ENCODE measurements at places on chromosomes 7 and 10.

DNA sequence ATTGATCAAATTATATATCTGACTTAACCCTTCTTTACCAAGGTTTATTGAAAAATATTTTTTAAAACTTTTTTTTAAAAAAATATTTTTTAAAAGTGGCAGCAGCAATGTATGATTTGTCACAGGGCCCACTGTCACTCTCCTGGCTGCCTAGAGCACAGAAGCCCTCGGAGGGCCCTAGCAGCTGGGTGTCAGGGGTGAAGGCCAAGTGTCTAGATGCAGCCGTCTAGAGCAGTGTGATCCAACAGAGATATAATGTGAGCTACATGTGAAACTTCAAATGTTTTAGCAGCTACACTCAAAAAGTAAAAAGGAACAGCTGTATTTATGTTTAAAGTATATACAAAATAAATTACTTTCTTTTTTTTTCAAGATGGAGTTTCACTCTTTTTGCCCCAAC lies 112.7 kb downstream of the ARHGAP22 start:
- DNase-seq: no peak

DNA sequence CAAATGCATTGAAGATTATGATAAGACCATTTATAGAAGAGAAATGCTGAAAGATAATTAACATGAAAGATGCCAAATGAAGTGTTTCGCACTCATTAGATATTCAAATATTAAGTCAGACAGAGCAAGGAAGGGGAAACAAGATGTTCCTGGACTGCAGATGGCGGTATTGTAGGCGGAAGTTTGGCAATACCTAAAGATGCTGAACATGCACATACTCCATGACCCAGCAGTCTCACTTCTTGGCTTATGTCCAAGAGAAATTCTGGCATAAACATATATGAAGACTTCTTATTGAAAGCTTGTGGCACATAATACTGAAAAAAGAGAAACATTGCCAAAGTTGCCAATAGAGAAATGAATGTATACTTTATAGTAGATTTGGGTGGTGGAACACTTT lies 325.4 kb upstream of the SEMA3C start:
- no peak for DNase-seq

GRCh38 chr10:103892181-103892580 lies 25.8 kb downstream of the STN1 start:
- no peak for DNase-seq

DNA sequence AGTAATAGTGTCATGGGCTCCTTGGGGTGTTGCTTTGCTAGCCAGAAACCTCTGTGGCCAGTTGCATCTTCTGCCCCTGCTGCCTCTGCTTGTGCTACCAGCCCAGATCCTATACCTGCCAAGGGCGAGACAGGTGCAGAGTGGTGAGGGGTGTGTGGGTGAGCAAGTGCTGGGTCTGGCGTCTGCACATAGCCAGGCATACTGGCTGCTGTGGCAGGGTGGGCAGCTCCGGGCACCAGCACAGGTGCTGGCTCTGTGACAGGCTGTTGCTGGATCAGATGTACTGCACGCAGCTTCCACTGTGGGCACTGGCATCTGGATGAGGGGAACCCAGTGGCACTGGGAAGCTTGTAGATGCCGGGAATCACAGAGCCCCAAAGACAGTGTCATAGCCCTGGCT lies 148.4 kb downstream of the NXPH1 start:
- no peak for DNase-seq

DNA sequence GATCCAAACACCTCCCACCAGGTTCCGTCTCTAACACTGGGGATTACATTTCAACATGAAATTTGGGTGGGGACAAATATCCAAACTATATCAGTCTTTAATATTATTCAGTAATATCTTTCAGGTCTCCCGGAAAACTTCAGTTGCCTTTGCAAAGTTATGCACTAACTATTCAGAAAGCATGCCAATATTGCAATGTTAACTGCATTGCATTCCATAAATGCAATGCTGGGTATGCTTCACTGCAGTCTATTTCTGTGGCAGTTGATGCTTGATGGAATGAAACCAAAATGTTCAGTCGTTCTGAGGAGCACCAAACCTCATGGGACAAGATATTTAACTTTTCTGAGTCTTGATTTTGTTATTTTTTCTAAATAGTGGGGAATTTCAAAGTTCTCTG lies 147.5 kb downstream of the SLC16A9 start:
- DNase-seq: no peak

GRCh38 chr10:16259726-16260125 lies 177.1 kb upstream of the PTER start:
- DNase-seq: no peak

DNA sequence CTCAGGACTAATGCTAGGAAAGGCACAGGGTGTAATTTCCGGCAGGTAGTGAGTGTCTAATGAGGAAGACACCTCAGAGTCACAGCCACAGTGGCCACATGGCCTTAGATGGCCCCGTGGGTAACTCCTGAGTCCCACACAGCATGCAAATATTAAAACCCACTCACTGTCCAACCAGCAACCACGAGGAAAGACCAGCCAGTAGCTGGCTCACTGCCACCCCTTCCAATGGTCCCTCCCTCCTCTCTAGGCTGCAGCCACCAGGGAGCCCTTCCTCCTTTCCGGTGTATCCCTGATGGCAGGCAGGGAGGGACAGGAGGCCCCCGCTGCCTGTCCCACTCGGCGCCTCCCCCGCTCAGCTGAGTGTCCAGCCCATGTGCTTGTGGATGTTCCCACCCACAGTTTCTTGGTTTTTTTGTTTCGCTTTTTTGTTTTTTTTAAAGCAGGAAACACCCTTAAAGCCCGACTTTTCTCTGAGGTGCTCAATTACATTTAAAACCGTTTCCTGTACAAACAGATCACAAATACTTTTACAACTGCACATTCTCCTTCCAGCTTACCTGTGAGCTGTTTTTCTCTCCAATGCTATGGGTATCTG lies 9.2 kb downstream of the BNIP3 start:
- peak; percentile 71 for DNase-seq

DNA sequence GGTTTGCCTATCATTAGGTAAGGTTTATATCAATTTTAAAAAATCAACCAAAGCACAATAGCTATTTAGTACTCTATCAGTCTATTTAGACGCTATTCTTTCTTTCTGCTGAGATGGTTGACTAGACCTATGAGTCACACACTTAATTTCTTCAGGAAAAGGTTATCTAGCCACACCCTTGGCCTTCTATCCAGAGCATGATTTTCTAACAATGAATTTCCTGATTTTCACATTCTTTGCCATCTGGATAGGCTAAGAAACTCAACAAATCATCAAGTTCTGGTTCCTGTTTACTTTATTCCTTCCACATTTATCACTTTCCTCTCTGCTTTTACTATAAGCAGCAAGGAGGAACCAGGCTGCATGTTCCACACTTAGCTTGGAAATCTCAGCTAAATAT lies 8.1 kb downstream of the PRPS1L1 start:
- no peak for DNase-seq

- no peak for DNase-seq
Measured at GRCh38 chr10:75398692-75399460, 2.7 kb downstream of the ZNF503 start.

- DNase-seq: no peak
Measured at GRCh38 chr7:115252461-115252860, 330.6 kb downstream of the MDFIC start.

- no peak for DNase-seq
Measured at GRCh38 chr10:112792487-112793201, 157.4 kb upstream of the TCF7L2 start.

DNA sequence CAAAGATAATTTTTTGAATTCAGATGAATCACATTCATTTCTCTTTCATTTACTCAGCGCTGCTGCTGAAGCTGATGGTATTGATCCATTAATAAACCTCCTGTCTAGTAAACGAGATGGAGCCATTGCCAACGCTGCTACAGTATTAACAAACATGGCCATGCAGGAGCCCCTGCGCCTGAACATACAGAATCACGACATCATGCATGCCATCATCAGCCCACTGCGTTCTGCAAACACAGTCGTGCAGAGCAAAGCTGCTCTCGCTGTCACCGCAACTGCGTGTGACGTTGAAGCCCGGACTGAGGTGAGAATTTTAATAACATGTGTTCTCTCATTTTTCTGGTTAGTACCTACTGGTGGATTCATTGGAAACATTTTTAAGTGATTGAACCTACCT lies 70.2 kb downstream of the ARMC3 start:
- DNase-seq: no peak

GRCh38 chr7:50655020-50655419 lies 89.8 kb upstream of the DDC start:
- DNase-seq: no peak
